ENCODE measurements at places on chromosomes 6 and 20. TPM values are rescaled to one million over a fixed set of nuclear protein-coding genes. Genes with fewer than 3 reads are reported as not detected.

- DNase-seq = no peak
- H3K27ac ChIP-seq = no peak overlapping the region
- H3K4me1 ChIP-seq = no peaks in the 10 kb centered on the region
- no peak overlapping the region for H3K4me3 ChIP-seq
- peaks cover 2% of the 10 kb centered on the region for H3K36me3 ChIP-seq
These were observed 25.3 kb upstream of the KIAA1586 start for GRCh38 chr6:57021086-57021720.

The MUCL3 gene
- not detected for polyA plus RNA-seq

The NECAB3 gene
- polyA plus RNA-seq = 1.1 TPM

DNA sequence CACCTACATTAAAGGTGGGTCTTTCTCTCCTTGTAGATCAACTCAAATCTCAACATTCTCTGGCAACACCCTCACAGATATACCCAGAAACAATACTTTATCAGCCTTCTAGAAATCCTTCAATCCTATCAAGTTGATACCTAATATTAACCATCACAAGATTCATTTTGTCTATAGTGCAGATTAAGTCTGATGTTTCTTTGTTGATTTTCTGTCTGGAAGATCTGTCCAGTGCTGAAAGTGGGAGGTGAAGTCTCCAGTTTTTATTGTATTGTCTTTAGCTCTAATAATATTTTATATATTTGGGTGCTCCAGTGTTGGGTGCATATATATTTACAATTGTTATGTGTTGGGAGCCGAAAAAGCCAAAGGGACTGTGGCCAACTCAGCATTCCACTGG, 493.9 kb upstream of the ADGRB3 start:
- no peak for DNase-seq
- H3K4me3 ChIP-seq = no peak overlapping the region
- H3K36me3 ChIP-seq = no peaks in the 10 kb centered on the region
- no peaks in the 10 kb centered on the region for H3K27me3 ChIP-seq
- H3K4me1 ChIP-seq = no peaks in the 10 kb centered on the region

DNA sequence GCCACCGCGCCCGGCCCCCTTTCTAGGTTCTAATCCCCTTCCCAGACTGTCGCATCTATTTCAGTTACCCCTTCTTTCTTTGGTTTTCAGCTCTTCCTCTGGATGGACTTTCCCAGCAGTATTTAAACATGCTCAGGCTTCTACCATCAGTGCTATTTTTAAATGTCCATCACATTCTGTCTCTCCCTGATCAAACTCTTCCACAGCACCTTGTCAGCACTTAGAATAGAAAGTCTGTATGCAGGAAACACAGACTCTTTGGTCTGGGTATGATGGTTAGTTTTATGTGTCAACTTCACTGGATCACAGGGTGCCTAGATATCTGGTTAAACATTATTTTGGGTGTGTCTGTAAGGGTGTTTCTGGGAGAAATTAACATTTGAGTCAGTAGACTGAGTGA, 297.8 kb upstream of the ECI2 start:
- peaks cover 18% of the 10 kb centered on the region for H3K27me3 ChIP-seq
- H3K27ac ChIP-seq = no peak overlapping the region
- no peaks in the 10 kb centered on the region for H3K36me3 ChIP-seq

GRCh38 chr6:32046450-32047083, 8.4 kb downstream of the CYP21A2 start:
- H3K27me3 ChIP-seq = no peaks in the 10 kb centered on the region
- H3K27ac ChIP-seq = no peak overlapping the region
- H3K36me3 ChIP-seq = no peaks in the 10 kb centered on the region
- H3K4me1 ChIP-seq = peaks cover 7% of the 10 kb centered on the region

Measured in naive thymus-derived CD8-positive, alpha-beta T cell (primary cell).